CD8-positive, alpha-beta T cell (primary cell): ENCODE measurements at places on chromosomes 6 and 20. TPM values are rescaled to one million over a fixed set of nuclear protein-coding genes. Genes with fewer than 3 reads are reported as not detected.

Gene ECT2L
- total RNA-seq: not detected

Gene STMN3
- 65.9 TPM for total RNA-seq

Gene IER3
- 9.9 TPM for total RNA-seq

Gene PTCRA
- total RNA-seq: not detected

Gene SLC12A5
- total RNA-seq: 1.1 TPM

Gene FOXO3
- total RNA-seq: 26.5 TPM
